Stimulated activated CD8-positive, alpha-beta memory T cell treated with anti-CD3 and anti-CD28 coated beads, Interleukin-15, amount 100 ng/mL, for 24 hours (primary cell): ENCODE measurements at places on chromosomes 3 and 15.

GRCh38 chr3:188529228-188529627 lies 375.3 kb downstream of the LPP start:
- DNase-seq: no peak

- no peak for DNase-seq
These were observed 32.9 kb downstream of the MEX3B start for GRCh38 chr15:82012908-82013307.

GRCh38 chr3:14000556-14000955 lies 120.7 kb upstream of the WNT7A start:
- no peak for DNase-seq

- no peak for DNase-seq
These were observed 241.1 kb downstream of the WNT5A start for GRCh38 chr3:55246033-55246432.

DNA sequence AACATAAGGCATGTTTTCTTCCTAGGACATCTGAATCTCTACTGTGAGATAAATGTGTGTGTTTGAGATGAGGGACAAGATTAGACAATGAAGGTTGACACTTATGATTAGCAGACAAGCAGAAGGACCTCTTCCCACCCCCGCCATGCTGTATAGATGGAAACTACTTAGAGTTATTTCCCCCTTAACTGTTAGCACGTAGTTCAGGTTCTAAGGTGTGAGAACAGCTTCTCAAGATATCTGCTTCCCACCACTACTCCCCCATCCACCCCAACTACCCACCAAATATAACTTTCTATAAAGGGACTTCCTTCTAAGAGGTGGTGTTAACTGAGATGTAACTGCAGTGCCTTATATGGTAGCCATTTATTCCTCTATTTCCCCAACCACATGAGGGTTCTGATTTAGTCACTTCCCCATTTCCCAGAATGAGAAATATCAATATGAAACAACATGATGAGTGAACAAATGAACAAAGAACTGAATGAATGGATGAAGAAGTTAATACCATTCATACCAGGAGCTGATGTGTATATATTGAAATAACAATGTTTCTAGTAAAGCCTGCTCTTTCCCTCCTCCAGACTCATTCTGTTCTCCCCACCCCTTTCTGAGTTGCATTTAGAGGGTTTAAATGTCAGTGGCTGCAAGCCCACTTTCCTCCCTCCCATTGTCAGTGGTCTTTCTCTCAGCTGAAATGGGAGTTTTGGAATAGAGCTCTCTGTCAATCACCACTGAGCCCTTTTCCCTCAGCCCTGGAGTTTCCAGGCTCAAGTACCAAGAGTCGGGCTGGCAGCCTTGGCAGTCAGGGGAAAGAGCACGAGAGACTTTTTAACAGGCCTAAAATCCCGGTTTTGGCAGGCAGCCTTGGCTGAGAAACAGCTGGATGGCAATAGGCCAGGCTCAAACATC lies 7.7 kb upstream of the RFTN1 start:
- DNase-seq: no peak

DNA sequence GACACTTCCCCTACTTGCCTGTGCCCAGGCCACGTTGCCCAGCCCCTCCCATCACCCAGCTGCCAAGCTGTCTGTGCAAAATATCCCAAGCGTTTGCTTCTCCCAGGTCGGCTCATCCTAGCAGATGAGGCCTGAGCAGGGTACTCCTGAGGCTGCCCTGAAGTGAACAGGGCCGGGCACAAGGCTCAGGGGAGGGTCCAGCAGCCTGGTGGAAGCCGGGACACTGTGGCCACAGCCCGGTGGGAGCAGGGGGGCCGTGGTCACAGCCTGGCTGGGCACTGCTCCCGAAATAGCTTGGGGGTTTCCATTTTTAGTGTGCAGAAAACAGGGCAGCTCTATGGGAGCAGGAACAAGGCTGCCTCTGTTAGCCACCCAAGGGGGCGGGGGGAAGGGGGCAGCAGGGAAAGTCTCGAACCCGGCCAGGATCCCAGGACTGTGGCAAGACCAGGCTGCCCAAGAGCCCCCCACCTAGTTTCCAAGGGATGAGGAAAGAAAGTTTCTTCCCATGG lies 3.4 kb downstream of the PLXNB1 start:
- no peak for DNase-seq

- DNase-seq: no peak
These were observed 2.3 kb upstream of the DLL4 start for GRCh38 chr15:40926659-40927494.

DNA sequence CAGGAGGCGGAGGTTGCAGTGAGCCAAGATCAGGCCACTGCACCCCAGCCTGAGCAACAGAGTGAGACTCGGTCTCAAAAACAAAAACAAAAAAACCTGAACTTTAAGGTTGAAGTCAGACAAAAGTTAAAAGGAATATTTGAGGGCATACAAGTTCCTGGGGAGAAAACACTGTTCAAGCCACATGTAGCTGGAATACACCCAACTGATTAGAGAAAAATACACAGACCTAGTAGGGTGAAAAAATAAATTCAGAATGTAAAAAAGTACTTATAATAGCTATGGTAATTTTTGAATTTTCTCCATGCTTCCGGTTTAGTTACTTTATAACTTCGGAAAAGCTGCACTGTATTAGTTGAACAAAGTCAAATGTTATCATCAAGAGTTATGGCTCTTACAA lies 42.6 kb upstream of the SNTN start:
- DNase-seq: no peak

DNA sequence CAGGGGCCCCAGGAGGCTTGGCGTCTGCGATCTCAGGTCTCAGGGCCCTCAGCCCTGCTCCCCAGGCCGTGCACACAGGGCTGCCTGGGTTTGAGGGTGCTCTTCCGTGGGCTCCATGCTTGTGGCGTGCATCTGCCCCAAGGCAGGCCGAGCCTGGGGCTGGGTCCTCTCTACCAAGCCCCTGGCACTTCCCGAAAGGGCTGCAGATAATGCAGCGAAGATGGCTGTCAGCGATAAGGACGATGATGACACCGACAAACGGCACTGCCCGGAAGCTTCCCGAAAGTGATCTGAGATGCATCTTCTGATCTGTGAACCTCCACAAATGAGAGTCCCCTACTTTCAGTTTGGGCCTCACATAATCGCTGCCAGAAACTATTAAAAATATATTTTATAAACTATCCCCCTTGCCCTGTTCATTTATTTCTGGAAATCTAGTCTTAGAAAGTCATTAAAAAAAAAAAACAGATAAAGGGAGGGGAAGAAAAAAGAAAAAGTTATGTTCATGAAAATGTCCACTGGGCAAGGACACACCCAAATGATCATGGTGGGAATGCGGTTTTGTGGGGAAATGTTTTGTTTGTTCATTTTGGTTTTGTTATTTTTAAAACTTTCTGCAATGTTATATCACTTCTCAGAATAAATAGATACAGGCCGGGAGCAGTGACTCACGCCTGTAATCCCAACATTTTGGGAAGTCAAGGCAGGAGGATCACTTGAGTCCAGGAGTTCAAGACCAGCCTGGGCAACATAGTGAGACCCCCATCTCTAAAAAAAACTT lies 51.5 kb downstream of the RPN1 start:
- no peak for DNase-seq

GRCh38 chr3:160671231-160671630 lies 5.7 kb upstream of the ARL14 start:
- no peak for DNase-seq

DNA sequence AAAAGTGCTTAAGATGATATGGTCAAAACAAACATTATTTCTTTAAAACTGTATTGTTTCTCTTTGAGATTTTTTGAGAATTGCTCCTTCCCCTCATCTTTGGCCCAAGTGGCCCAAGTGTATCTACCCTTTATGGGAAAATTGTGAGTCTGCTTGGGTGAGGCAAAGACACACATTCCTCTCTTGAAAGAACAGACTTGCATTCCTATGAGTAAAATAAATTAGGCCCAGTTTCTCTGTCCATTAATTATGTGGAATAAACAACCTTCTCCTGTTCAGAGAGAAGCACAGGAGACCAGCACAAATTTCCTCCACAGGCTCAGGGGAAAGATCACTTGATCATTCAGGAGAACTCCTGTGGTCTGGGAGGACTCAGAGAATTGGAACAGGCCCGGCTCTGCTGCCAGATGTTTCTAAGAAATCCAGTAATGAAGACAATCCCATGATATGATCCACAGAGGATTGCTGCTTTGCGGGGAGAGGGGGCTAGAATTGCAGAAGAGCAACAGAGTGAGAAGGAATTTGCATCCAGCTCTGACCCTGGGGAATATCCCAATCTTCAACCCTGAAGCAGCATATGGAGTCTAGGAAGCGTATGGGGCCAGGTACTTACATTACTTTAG lies 53.8 kb upstream of the BOC start:
- DNase-seq: no peak

DNA sequence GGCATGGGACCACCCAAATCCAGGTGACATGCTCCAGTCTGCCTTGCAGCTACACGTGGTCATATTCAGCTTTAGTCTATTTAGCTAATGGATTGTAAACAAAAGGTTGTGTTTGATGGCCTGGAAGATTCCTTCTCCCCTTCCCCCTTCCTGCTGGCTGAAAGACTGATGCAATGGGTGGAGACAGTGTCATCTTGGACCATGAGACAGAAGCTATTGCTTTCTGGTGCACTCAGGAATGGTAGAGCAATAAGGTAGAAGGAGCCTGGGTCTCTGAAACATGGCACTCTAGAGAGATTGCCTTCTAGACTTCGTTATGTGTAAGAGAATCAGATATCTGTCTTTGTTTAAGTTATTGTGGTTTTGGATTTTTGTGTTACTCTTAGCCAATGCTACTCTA lies 25.7 kb upstream of the PTX3 start:
- DNase-seq: no peak

- no peak for DNase-seq
These were observed 145.5 kb upstream of the TPM1 start for GRCh38 chr15:62896969-62897486.
